ENCODE measurements at places on chromosomes 1 and 21.

DNA sequence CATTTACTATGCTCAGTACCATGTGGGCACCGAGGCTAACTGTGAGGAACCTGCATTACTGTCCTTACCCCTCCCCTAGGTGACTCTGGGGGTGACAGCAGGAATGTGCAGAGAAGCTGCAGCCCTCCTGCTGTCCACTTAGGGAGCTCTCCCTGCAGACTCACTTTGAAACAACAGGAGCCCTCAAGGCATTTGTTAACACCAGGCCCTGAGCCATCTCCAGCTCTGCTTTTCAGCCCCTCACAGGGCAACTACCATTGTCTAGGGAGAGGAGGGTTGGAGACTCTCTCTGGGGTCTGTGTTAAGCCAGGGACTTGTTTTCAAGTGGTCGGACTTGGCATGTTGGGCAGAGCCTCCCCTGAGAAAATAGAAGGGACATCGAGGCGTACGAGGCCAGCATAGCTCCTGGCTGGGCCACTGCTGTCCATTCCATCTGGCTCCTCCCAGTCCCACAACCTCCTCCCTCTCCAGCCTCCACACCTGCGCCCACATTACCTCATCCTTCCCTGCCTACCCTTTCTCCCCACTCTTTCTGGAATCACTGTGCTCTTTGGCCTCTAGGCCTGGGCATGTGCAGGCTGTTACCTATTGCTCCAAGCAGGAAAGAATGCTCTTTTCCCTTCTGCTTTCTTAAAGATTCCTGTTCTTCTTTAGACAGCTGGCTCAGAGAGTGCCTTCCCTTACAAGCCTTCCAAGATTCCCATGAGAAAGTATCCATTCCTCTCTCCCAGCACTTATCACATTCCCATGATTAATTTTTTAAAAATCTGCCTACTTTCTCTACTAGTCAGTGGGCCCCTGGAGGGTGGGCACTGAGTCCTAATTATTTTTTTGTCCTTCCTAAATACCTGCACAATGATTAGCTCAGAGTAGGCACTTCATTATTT is 102.7 kb upstream of the GCLM start:
- DNase-seq = no peak

DNA sequence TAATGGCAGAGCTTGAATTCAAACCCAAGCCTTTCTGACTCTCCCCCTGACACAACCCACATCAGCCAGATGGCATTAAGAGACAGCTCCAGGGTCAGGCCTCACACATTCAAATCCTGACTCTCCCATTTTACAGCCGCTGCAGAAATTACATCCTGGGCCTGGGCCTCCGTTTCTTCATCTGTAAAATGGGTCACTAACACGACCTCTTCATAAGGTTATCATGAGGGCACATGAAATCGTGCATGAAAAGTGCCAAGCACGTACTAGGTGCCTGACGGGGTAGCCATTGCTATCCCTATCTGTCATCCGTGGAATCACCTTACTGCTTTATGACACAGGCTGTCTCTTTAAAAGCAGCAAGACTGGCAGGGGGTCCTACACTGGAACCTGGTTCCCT is 19.8 kb upstream of the CASZ1 start:
- DNase-seq = no peak

- no peak for DNase-seq
Measured at GRCh38 chr1:26277261-26277661, 2.6 kb upstream of the SH3BGRL3 start.

- DNase-seq = no peak
Measured at GRCh38 chr1:56313560-56313959, 265.8 kb downstream of the PLPP3 start.

GRCh38 chr1:14881775-14882672 is 271.5 kb upstream of the TMEM51 start:
- DNase-seq = peak; percentile 16

GRCh38 chr1:167270349-167271092 is 49.8 kb downstream of the POU2F1 start:
- DNase-seq = no peak

DNA sequence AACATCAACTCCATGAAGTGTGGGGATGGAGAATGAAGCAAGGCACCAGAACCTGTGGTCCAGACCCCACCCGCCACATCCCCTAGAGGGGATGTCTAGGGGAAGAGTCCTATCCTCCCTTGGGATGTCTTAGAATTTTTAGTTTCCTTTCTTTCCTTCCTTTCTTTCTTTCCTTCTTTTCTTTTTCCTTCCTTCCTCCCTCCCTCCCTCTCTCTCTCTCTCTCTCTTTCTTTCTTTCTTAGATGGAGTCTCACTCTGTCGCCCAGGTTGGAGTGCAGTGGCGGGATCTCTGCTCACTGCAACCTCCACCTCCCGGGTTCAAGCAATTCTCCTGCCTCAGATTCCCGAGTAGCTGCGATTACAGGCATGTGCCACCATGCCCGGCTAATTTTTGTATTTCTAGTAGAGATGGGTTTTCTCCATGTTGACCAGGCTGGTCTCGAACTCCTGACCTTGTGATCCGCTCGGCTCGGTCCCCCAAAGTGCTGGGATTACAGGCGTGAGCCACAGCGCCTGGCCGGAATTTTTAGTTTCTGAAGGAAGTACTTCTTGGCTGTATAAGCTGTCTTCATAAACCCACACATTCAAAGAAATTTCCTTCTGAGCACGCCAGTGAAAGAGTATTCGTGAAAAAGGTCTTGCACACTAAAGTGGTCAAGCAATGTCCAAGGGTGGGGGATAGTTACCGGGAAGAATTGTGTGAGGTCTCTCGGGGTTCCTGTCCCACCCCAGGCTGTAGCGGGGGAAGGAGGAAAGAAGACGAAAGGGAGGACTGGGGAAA is 20.8 kb upstream of the LEFTY2 start:
- DNase-seq = no peak

DNA sequence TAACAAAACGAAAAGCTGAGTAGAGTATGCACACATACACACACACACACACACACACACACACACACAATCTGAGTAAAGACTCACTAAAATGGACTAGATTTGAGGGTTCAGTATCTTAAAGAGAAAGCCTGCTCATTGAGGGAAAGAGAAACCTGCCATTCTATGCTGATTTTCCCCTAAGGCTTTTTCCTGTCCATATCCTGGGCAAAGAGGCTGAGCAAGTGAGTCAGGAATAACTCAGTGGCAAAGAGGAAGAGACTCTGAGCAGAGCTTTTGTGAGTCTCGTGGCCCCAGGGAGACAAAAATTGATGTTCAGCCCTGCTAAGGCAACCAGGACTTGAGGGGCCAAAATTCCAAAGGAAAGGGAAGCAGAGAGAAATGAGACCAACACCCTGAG is 37.3 kb upstream of the RUNX1 start:
- peak; percentile 84 for DNase-seq

- DNase-seq = no peak
Measured at GRCh38 chr1:20342294-20343148, 51.8 kb downstream of the VWA5B1 start.

DNA sequence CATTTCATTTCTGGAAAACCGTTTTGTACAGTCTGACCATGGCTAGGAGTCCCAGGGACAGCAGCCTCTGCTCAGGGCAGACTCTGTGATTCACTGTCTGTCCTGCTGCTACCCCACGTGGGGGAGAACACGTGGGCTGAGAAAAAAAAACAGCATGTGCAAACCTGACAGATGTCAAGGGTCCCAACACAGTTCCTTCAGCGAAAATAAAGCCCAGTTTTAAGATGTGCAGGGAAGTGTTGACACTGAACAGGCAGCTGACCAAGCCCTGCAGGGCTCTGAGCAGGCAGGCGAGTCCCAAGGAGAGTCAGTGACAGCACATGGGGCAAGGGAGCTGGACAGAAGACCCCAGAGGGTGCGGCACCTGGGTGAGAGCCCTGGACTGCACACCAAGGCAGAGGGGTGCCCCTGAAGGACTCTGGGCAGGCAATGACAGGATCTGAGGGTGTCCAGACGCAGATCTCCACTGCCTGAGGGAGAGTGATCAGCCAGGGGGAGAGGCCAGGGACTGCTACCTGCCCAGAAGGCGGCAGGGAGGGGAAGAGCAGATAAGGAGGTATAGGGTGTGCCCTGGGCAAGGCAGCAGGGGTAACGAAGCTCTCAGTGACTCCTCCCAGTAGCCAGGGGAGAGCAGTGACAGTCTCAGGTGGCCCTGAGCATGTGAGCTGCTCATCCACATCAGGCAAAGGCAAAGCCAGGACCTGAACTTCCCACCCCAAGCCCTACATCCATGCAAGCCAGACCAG is 5.1 kb upstream of the SPATC1L start:
- DNase-seq = peak; percentile 52

DNA sequence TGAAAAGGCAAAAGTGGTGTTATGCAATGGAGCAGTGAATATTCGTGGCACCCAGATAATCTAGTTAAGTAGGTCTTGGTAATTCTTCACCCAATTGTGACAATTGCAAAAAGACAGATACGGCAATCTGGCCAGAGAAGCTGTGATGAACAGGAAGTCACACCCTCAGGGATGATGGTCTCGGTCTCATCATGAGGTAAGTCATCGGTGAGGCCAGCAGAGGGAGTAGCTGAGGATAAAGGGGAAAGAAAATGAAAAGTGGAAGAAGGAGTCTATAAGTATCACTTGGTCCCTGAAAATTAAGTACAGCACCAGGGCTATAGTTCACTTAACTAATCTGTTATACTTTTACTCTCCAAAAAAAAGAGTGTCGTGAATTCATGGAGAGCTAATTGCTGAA is 258.8 kb upstream of the NCAM2 start:
- no peak for DNase-seq

GRCh38 chr1:25900219-25900618 is 6.0 kb downstream of the STMN1 start:
- no peak for DNase-seq

- no peak for DNase-seq
Measured at GRCh38 chr1:117681093-117681900, 75.4 kb downstream of the TENT5C start.

GRCh38 chr1:23276531-23276930 is 59.2 kb upstream of the HTR1D start:
- no peak for DNase-seq

GRCh38 chr1:56249234-56249633 is 330.1 kb downstream of the PLPP3 start:
- DNase-seq = no peak

DNA sequence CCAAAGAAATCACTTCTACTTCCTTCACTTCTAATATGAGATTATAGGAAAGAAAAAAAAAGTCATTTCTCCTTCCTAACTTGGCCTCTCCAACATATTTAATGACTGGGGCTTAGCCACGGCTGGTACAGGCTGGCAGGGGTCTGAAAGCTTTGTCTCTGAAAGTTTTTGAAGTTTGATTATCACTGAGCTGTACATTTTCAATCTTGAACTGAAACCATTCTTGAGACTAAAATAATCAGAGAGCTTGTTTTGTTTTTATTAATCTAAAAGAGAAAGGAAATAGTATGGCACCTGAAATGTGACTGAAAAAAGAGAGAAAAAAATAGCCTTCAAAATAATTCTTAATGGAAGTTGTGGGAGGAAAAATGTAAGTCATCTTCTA is 3.8 kb upstream of the KRTAP19-8 start:
- DNase-seq = no peak

- DNase-seq = no peak
Measured at GRCh38 chr1:176884286-176884685, 280.2 kb downstream of the ASTN1 start.

DNA sequence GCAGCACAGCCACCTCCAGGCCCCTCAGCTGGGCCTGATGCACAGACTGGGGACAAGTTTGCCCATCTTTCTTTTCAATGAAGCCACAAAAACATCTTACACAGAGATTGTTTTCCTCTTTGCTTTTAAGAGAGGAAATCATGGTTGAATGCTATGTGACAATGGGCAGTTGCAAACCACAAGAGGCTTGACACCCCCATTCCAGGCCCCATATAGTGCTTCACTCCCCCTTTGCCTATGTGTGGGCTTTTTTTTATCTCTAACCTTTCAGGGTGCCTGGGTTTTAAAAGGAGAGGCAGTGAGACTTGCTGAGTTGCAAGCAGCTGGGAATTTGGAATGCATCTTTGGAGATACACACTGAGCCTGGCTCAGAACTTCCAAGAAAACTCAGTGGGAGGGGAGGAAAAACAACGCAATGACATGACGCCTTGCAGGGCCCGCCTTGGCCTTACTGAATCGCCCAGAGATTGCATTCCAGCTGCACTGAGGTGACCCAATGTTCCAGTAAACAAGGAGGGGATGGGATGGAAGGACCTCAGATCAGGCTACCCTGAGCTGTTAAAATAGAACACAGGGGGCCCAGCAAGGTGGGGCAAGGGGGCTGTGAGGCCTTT is 145.2 kb upstream of the ZNF648 start:
- DNase-seq = no peak

DNA sequence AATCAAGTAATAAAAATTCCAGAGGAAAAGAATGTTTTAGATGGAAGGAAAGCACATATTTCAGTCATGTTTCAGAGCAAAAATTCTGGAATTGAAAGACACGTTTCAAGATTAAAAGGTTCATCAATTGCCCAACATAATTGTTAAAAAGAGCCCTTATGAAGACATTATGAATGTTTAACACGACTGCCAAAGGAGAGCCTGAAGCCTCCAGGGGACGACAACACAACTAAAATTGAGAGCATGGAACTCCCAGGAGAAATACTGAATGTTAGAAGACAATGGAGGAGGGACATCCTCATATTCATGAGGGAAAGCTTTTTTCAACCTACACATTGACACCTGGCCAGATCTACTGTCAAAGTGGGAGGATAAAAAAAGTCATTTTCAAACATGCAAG is 16.0 kb downstream of the OR2T11 start:
- DNase-seq = peak; percentile 54

GRCh38 chr1:34612091-34612827 is 142.6 kb upstream of the GJB5 start:
- DNase-seq = no peak
